ENCODE measurements at places on chromosomes 16 and 17.
A peak's percentile ranks its signal among the peaks of the same experiment; 100 is the strongest.

DNA sequence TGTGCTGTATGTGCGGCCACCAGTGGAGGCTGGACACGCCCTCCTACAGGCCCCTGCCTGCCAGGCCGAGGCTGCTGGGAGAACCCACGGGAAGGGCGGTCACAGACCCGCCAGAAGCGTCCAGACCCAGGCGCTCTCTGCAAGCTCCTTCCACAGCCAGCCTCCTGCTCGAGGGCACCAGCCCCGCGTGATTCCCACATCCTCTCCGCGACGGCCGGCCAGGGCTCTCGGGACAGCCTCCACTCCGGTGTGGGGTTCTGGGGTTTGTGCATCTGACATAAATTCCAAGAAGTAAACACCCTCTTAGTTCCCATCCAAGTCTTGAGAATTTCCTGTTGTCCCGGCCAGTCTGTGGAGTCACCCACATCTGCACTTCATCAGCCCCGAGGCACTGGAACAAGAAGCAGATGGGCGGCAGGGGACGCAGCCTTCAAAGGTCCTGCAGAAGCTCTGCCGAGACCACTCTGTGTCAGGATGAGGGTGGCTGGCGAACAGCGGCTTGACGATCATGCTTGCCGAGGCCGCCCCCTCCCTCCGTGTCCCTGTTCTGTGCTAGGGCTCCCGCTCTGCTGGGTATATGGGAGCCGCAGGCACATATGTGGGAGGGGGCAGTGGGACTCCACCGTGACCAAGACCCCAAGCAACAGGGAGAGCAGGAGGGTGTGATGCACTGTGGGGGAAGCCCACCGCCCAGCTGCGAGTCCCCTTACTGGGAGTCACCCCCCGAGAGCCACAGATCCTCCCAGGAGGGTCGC lies 2.4 kb upstream of the TMEM204 start:
- no peak for DNase-seq

- no peak for DNase-seq
Observed at GRCh38 chr16:25126820-25127232, 15.3 kb downstream of the LCMT1 start.

DNA sequence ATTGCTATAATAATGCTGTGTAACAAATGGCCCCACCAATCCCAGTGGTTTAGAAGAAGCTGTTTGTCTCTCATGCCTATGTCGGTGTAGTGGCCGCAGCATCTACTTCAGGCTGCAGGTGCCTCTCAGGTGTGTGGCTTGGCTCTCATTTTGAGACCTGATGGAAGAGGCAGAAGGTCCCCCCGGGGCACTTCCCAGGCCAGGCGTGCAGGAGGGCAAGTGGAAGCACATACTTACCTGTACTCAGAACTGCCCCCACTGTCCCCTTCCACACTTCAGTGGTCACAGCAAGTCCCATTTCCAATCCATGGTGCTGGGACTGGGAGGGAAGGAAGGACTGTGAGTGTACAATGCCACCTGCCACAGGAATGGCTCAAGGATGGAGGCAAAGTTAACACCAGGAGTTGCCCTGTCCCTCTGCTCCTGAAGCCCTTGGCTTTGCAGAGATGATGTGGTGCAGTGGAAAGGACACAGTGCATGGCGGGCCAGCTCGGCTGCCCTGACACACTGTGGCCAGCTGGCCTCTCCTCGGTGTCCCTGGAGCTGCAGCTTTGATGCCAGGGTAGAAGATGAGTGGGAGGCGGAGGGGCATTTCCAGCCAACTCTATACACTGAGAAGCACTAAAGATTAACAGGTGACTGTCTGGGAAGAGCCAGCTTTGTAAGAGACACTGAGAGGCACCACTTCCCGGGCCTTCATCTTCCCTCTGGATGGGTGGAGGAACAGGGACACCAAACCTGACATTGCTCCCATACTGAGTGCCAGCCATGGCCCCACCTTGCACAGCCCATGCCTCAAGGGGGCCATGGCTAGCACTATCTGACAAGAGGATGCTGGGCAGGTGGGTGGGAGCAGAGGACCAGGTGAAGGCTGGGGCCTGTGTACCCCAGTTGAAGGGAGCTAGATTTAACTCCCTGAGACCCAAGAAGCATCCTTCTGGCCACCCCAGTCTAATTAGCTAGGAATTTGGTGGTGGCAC lies 105.9 kb downstream of the METRNL start:
- no peak for DNase-seq

- no peak for DNase-seq
Observed at GRCh38 chr16:68362947-68363657, 52.3 kb downstream of the PRMT7 start.

DNA sequence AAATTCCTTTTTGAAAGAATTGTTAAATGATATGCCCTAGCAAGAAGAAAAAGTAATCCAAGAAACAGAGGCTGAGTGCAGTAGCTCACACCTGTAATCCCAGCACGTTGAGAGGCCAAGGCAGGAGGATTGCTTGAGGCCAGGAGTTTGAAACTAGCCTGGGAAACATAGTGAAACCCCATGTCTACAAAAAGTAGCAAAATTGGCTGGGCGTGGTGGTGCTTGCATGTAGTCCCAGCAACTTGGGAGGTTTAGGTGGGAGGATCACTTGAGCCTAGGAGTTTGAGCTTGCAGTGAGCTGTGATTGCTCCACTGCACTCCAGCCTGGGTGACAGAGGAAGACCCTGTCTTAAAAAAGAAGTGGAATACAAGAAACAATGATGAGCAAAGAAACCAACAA lies 56.1 kb downstream of the NT5M start:
- DNase-seq: no peak

GRCh38 chr16:83117810-83118209 lies 491.0 kb downstream of the CDH13 start:
- no peak for DNase-seq

DNA sequence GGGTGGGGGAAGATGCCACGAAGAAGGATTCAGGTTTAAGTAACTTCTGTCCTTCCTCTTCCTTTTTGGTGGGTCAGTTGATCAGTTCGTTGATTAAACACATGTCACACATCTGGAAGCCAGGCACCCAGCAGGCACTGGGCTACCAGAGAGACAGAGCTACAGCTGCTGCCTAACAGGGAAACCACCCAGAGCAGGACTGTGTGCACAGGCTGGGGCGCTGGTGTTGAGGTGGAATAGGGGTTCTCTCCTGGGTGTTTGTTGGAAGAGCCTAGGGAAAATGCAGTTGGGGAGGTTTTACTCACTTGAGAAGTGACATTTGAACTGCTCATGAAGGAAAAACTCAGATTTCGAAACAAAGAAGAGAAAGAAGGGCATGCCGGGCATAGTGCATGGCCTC lies 152.4 kb downstream of the IRX5 start:
- DNase-seq: no peak

DNA sequence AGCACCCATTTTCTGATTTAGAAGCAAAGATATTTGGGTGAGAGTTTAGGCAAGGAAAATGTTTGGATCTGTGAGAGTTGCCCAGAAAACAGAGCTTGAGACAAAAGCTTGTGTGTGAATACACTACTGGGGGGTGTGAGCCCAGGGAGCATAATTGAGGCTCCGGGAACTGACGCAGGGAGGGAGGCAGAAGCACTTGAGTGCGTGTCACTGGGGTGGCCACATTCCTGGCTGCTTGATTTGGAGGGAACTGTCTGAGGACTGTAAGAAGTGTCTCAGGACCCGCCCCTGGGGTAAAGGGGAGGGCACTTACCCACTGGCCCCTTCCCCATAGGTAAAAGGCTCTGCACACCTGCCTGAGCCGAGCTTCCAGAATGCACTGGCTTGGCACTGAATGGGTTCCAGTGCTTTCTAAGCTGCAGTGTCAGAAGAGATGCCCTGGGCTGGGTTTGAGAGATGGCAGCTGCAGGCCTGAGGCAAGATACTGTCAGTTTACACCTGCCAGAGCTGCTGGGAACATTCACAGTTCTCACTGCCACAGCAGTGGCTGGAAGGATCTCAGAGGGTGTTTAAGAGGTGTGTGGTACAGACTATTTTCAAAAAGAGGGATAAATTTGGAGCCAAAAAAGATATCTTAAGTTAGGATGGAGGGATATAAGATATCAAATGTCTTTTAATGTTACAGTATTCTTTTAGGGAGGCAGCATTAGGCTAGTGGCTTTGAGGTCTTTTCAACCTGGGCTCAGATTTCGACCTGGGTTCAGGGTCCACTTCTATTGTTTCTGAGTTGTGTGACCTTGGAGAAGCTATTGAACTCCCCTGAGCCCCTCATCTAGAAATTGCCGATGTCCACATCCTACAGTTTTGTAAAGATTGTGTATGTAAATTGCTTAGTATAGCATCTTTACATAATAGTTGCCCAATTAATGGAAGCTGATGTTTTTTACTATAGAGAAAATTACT lies 6.9 kb upstream of the TEX2 start:
- no peak for DNase-seq

DNA sequence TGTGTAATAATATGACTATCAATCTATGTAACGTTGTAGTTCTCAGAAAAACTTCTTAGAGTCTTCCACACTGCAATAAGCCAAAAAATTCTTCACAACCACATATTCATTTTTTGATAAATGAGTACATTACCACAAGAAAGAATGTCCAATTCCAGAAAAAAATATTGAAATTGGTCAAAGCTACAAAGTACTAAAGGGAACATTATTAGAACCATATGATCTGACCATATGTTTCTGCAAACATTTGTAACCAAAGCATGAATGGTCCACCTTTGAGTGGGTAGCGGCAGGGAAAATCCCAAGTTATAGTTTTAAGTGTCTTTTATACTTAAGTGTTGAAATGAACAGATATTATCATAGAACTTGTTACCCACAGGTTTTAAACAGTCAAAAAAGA lies 71.7 kb upstream of the NACA2 start:
- DNase-seq: no peak

DNA sequence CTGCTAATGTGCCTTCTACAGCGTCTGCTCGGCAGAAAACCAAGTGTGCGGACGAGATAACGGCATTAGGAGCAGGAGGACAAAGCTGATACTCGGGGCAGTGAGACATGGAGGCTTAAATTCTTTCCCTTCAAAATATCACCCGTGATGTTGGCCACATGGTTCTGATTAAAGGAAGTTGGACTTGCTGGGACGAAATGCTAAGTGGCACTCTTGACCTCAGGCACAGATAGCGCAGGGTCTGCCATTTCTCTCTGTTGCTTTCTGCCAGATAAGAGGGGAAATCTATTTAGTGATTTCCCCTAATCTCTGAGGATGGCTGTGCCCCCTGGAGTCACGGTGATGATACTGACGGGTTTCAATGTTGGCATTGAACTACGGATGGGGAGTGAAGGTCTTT lies 509.6 kb upstream of the EEF2KMT start:
- no peak for DNase-seq

- DNase-seq: no peak
Observed at GRCh38 chr17:9414471-9414870, 161.1 kb downstream of the STX8 start.

DNA sequence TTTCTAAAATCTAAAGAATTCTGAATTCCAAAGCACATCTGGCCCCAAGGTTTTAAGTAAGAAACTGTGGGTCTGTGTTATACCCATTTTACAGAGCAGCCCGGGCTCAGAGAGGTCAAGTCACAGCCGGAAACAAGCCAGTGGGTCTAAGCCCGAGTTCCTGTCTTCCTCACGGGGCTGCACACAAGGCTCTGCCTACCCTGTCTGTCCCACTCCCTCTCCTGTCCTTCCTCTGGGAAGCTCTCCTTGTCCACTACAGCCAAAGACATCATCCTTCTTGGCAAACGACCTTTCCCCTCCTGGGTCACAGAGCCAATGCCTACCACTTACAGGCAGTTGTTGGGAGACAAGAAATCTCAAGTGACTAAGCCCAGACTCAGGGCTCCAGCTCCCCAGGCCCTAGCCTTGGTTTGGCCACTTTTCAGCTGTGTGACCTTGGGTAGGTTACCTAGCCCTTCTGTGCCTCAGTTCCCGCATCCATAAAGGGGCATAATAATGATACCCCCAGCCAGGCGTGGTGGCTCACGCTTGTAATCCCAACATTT lies 55.6 kb upstream of the MAP3K14 start:
- DNase-seq: no peak

DNA sequence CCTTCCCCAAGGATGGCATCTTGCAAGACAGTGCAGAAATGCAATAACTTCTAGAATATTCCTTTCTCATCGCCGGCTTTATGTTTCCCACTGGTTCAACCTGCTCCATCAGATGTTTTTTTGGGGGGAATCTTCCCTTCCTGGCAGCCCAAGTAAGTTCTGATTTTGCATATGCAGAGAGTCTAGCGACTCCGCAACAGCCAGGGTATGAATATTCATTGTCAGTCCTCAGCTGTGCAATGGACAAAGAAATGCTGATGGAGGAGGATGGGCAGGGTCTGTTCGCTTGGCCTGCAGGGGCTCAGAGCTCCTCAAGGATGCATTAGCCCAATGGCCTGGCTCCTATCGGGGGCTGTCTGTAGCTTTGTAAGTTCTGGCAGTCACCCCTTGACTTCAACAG lies 358.8 kb upstream of the CCL2 start:
- DNase-seq: no peak

GRCh38 chr17:17890773-17891759 lies 54.3 kb upstream of the SREBF1 start:
- DNase-seq: peak; percentile 5

- DNase-seq: no peak
Observed at GRCh38 chr17:38748149-38748891, at the start of gene PCGF2. PCGF2 (minus strand) TSS chr17:38748336; CDS start chr17:38740402, 7,934 bp downstream.

DNA sequence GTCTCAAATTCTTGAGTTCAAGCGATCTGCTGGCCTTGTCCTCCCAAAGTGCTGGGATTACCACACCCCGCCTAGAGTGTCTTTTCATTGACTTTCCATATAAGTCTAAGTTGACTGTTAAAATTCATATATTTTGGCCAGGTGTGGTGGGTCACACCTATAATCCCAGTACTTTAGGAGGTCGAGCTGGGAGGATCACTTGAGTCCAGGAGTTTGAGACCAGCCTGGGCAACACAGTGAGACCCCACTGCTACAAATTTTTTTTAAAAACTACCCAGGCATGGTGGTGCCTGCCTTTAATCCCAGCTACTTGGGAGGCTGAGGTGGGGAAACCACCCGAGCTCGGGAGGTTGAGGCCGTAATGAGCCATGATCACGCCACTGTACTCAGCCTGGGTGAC lies 21.9 kb upstream of the MRC2 start:
- DNase-seq: no peak

DNA sequence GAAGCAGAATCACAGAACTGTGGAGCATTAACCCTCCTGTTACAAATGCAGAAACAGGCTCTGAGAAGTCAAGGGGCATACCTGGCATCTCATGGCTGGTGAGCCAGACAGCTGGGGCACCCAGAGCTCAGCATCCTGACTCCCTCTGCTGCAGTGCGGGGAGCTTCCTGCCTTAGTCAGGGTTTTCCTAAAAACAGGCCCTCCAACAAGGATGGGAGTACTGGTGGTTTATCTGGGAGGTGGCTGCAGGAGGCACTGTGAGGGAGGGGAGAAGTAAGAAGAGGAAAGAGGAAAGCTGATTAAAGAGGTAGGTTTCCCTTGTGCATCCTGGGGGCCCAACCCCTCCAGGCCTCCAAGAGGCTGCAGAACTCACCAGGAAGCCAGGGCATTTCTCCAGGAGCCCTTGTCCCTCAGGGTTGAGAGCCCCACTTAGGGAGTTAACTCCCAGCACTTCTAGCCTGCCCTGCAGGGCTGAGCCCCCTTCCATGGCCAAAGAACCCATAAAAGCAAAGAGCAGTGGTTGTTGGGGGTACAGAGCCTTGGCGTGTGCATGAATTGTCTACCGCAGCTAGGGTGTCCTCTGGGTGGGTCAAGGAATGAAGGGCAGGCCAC lies 261.5 kb upstream of the RPL38 start:
- DNase-seq: no peak

All from stimulated activated CD4-positive, alpha-beta T cell treated with anti-CD3 and anti-CD28 coated beads, TNF-alpha, amount 100 ng/mL, for 4 hours (primary cell).